NCI-H187 treated with DMSO at 0.1 percent for 48 hours (cell line): ENCODE measurements at places on chromosomes 5 and 9.

DNA sequence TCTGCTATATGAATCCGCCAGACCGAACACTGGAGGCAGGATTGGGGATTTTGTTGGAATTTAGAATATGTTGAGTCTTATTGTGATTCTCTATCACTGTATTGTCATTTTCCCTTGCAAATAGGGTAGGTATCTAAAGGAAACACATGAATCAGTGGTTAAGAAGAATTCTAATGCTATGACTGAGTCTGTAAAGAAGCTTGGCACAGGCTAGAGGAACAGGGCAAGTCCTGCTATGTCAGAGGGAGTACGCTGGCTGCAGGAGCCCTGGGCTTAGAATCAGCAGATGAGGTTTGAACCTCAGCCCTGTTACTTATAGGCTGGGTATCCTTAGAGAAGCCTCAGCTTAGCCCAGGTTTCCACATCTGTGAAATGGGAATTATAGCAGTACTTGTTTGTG is 198.1 kb downstream of the NR3C1 start:
- no peak for DNase-seq

DNA sequence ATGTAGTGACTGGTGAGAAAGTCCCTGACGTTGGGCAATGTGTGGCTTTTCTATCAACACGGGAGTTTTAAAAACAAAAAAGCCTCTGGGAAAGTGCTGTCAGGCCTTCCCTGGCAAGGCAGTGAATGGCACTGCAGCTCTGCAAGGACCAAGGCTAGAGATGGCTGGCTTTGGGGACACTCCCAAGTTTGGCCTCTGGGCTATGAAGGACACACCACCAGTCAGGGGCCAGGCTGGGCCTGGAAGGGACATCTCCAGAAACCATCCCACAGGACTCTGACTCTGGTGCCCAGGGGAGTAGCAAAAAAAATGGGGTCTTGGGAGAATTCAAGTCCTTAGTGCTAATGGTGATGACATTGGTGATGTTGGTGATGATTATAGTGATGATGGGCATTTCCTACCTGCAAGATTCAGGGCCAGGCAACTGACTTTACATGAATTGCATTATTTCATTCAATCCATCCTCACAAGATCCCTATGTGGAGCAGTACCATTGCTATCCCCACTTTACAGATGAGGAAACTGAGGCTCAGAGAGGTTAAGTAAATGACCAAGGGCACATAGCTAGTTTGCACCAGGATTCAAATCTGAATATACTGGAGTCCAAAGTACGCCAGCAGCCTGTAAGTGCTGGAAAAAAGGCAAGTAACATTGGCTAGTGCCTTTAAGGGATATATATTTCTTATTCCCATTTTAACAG is 2.6 kb upstream of the PPARGC1B start:
- no peak for DNase-seq

GRCh38 chr5:145921211-145921610 is 15.2 kb upstream of the SH3RF2 start:
- DNase-seq: no peak

DNA sequence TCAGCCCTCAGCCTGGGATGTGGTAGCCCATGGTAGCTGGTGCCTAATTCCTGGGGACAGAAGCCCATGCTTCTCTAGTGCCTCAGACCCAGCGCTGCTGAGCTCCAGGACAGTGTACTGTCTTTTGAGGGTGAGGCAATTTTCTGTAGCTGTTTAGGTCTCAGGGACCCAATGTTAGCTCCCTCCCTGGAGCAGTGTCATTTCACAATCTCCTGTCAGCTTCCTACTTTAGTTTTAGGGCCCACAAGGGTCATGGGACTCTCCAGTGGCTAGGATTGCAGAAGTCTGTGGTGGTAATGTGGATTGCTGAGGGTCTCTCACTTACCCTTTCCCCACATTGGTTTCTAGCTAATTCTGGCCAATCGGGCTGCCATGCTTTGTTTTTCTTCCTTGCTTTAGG is 67.7 kb upstream of the CCL21 start:
- no peak for DNase-seq

- DNase-seq: no peak
Observed at GRCh38 chr5:65882278-65882677, 44.1 kb upstream of the ERBIN start.

DNA sequence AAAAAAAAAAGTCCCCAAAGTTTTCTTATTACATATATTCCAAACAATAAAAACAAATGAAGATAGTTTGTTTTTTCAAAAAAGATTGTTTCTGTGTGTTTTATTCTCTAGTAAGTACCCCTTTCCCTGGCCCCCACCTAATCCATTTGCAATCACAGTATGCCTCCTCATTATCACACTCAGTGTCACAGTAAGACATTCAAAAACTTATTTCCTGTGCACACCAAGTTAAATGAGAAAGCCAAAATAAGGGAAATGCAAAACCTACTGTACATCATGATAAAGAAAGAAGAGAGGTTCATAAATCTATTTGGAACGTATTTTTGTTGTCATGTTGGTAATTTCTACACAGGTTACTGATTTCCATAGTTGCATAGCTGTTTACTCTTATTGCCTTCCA is 62.3 kb downstream of the ST8SIA4 start:
- no peak for DNase-seq

DNA sequence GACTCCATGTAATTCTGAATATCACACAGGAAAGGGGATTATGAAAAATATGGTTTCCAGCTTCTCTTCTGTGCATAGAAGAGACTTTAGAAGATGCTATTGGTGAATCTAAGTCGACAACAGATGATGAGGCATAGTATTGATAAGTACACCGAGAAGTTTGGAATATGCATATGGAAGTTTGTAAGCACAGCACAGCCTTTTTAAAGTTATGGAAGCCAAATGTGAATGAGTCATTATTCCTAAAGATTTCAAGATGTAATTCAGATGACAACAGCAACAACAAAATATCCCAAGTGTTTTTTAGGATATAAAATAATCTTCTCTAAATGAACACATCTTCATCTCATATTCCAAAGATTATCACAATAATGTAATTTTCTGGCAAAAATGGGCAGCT is 1723.3 kb downstream of the EFNA5 start:
- DNase-seq: no peak

GRCh38 chr5:144028058-144028457 is 142.4 kb downstream of the YIPF5 start:
- DNase-seq: no peak

GRCh38 chr5:62938927-62939326 is 360.3 kb downstream of the LRRC70 start:
- DNase-seq: no peak

DNA sequence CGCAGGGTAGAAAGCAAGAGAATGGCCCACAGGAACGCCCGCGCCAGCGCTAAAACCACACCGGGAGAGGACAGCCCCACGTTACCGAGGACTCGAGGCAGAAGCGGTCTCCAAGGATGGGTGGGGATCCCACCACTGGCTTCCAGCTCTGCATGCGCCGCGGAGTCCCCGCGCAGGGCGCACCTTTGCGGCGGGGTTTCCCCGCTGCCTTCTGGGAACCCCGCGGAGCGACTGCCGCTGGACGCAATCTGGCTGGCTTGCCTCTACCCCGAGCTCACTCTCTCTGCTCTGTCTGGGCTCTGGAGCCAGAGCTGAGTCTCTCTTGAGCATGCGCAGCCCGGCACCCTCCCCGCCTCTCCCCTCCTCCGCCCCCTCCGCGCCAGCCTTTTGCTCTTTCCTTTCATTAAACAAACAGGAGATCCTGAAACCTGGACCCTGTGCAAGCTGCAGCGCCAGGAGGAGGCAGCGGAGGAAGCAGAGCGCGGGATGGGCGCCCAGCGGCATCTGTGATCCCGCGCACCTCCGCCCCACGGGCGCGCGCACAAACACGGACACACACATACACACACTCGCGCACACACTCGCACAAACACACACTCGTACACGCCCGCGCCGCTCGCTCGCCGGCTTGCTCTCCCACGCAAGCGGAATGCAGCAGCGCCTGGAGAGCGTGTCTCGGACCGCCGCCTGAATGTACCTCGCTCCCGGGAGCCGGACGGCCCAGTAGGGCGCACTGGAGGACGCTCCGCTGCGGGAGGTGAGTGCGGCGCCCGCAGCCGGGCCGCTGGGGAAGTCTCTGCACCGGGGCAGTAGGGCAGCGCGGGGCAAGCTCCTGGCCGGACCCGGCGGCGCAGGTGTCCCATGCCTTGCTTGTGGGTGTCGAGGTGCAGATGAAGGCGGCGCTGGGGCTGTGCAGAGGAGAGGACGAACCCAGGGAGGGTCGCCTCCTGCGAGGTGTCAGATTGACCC is at the start of gene PLPPR1:
Gene PLPPR1, plus strand, starts transcription at position 382 of the 969 bp plus-strand sequence.
- DNase-seq: peak; percentile 51

- DNase-seq: no peak
Observed at GRCh38 chr9:96087669-96088299, 212.3 kb downstream of the ERCC6L2 start.

GRCh38 chr9:105007143-105007542 is 79.2 kb upstream of the ABCA1 start:
- DNase-seq: no peak

DNA sequence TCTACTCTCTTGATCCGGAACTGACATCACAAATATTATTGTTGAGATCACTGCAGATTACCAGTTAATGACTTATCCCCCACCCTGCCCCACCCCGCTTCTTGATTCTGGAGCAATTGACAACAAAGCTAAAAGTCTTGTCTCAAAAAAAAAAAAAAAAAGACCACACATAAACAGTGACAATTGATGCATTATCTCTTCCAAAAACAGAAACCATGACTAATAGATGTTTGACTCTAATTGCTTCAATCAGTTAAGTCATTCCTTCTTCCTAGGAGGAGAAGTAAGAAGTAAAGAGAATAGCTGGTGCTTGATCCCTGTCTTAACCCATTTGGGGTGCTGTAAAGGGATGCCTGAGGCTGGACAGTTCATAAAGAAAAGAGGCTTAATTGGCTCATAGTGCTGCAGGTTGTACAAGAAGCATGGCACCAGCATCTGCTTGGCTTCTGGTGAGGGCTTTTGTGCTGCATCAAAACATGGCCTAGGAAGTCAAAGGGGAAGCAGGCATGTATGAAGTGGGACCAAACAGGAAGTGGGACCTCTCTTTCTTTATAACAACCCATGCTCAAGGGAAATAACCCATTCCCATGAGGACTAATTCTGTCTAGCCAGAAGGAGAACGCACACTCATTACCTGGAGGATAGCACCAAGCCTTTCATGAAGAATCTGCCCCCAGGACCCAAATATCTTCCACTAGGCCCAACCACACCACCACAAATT is 158.7 kb downstream of the TMEM167A start:
- DNase-seq: no peak

DNA sequence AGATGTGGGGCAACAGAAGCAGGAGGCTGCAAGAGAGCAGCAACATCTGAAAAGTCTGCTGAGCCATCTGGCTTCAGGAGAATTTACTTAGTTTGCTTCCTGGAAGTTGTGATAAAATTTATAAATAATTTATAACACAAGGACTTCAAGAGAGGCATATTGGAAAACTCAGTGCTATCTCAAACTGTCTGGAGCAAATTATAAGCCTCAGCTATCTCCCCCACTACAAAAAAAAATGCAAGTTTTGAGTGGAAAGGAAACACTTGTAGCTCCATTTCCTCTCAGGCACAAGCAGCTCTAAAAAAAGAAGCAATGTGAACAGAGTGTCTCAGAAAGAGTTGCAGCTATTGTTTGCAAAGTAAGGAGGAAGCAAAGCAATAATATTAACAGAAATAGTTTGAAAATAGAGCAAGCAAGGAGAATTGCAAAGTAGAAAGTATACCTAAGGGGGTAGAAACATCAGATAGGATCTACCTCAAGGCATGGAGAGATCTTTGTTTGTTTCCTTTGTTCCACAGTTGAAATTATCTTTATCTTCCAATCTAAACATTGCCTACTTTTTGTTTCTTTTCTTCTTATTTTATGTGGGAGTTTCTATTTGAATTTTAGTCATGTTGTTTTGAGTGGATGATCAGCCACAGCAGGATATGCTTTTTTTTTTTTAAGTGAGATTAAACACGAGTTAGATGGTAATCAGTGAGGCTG is 55.9 kb upstream of the IL6ST start:
- DNase-seq: no peak

DNA sequence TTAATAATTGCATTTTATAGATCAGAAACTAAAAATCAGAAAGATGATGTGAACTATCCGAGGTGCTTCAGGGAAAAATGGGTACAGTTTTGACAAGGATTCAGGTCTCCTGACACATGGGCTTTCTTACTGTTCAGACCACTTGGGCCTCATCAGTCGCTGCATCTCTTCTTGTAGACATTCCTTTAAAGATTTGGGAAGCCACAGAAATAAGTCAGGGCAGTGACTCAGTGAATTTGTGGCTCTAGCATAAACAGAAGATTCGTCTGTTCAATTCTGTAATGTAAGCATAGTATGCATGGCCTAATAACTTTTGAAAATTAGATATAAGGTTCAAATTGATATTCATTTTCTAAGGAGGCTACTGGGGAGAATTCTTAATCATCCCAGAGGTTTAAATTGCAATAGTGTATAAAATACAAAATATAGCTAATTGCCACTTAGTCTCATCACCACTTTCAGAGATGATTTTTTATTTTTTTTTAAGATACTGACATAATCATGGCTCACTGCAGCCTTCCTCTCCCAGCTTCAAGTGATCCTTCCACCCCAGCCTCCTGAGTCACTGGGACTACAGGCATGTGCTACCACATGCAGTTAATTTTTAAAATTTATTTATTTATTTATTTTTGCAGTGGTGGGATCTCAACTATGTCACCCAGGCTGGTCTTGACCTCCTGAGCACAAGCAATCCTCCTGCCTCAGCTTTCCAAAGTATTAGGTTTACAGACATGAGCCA is 48.9 kb downstream of the RASEF start:
- no peak for DNase-seq
